Uterus (tissue), 4 donors: ENCODE measurements at places on chromosomes 13 and 19. TPM values are rescaled to one million over a fixed set of nuclear protein-coding genes. Genes with fewer than 3 reads are reported as not detected.

Gene ALOX5AP
- total RNA-seq: 4.4 TPM

GRCh38 chr13:113176822-113177221, 18.4 kb downstream of the PROZ start:
- H3K4me1 ChIP-seq: no peaks in the 10 kb centered on the region
- no peak overlapping the region for H3K4me3 ChIP-seq
- H3K27me3 ChIP-seq: no peaks in the 10 kb centered on the region
- H3K36me3 ChIP-seq: no peaks in the 10 kb centered on the region
- no peak for DNase-seq

GRCh38 chr19:56933014-56933705, 92.6 kb upstream of the PEG3 start:
- no peak for DNase-seq
- H3K27ac ChIP-seq: no peak overlapping the region
- no peaks in the 10 kb centered on the region for H3K36me3 ChIP-seq
- no peaks in the 10 kb centered on the region for H3K4me1 ChIP-seq

DNA sequence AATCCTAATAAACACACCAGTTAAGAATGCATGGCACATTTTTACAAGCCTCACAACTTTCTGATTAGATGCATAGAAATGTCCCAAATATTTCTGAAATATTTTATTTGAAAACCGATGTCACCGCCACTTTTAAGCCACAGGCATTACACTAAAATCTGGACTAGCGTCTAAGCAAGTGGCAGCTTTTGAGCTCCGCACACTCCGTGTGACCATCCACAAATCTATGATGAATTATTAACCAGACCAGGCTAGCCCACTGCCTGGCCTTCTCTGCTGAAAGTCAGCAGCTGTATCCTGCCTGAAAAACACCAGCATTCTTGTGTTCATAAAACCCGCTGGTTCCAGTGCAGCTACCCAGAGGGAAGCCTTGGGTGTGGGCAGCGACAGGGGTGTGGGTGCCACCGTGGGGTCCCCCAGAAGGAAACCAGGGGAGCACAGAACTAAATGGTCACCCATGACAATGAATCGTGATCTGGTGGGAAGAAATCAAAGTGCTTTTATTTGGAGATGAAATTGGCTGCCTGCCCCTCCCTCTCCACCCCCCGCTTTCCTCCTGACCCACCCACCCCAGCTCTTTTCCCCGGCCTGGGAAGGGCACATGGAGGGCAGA, 13.8 kb downstream of the RASA3 start:
- H3K4me3 ChIP-seq: no peak overlapping the region
- no peaks in the 10 kb centered on the region for H3K27me3 ChIP-seq
- H3K27ac ChIP-seq: peak overlapping the region; percentile 74
- H3K36me3 ChIP-seq: no peaks in the 10 kb centered on the region
- H3K4me1 ChIP-seq: no peaks in the 10 kb centered on the region
- DNase-seq: no peak

- no peaks in the 10 kb centered on the region for H3K27me3 ChIP-seq
- H3K36me3 ChIP-seq: no peaks in the 10 kb centered on the region
- no peak overlapping the region for H3K27ac ChIP-seq
- no peak for DNase-seq
Measured at GRCh38 chr13:110450016-110450900, 111.3 kb downstream of the RAB20 start.

GRCh38 chr13:110423689-110424302, 116.7 kb downstream of the COL4A2 start:
- H3K36me3 ChIP-seq: no peaks in the 10 kb centered on the region
- no peak for DNase-seq
- peak overlapping the region; percentile 26 for H3K27ac ChIP-seq
